ENCODE measurements at places on chromosomes 2 and 18. TPM values are rescaled to one million over a fixed set of nuclear protein-coding genes. Genes with fewer than 3 reads are reported as not detected.

DNA sequence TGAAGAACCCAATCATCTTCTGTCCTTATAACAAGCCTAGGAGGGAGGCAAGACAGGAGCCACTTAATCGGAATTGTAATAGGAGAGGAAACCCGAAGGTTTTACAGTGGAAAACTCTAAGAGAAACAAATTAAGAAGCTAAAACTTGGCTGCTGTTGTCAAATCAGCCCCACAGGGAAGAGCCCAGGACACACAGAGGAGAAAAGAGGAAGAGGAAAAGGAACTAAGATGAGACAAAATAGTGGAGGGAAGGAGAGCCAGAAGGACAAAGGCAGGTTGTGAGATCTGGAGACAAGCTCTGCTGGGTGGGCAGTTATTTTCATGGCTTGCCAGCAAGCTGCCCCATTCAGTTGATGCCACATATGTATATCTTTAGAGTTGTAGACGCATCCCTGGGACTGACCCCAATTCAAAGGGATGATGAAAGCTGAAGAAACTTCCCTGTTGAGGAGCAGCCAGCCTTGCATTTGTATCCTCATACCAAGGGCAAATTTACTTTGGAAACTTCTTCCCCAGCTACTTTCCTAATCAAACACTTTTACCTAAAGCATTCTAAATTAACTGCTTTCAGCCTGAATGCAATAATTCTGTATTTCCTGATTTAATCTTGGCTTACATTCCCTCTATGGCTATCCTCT, 499.8 kb upstream of the MEIS1 start:
- no peak overlapping the region for H3K4me3 ChIP-seq
- peaks cover 2% of the 10 kb centered on the region for H3K4me1 ChIP-seq

DNA sequence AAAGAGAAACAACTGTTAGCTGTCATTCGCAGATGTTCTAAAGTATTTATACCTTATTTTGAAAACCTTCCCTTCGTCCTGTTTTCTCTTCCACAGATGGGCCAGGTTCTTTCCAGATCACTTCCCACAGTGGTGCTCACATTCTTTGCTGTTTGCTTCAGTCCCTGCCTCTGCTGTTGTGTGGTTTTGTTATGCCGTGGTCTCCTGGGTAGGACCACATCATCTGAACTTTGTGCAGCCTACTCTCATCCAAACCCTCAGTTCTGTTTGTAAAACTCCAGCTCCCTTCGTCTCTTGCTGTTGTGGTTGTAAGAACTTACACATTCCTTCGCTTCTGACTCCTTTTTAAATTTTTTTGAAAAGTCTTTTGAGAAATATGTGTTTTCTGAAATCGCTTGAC, 38.1 kb downstream of the ZNF236 start:
- no peaks in the 10 kb centered on the region for H3K27me3 ChIP-seq
- peaks cover 9% of the 10 kb centered on the region for H3K36me3 ChIP-seq
- H3K27ac ChIP-seq, result no peak overlapping the region
- H3K4me3 ChIP-seq, result no peak overlapping the region

- DNase-seq, result no peak
- peak overlapping the region; percentile 94 for H3K27ac ChIP-seq
- peak overlapping the region; percentile 26 for H3K4me3 ChIP-seq
- H3K27me3 ChIP-seq, result no peaks in the 10 kb centered on the region
- H3K36me3 ChIP-seq, result no peaks in the 10 kb centered on the region
Measured at GRCh38 chr2:70095720-70096670, 8.7 kb downstream of the PCBP1 start.

DNA sequence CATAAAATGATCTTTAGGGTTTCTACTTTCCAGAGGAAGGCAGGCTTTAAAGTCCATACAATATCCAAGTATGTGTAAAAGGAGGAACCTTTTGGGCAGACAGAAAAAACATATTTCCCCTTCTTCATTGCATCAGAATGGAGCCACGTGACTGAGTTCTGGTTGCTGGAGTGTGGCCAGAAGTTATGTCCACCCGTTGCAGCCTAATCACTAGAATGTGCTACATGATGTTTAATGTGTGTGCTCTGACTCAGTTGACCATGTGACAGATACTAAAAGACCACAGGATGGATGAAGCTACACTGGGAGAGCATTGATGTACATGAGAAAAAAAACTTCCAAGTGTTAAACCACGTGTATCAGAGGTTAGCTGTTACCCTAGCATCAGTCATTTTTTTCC, 460.9 kb downstream of the RIT2 start:
- no peak overlapping the region for H3K4me3 ChIP-seq
- no peaks in the 10 kb centered on the region for H3K4me1 ChIP-seq
- H3K27me3 ChIP-seq, result no peaks in the 10 kb centered on the region

GRCh38 chr2:167340322-167340721, 452.0 kb downstream of the XIRP2 start:
- no peaks in the 10 kb centered on the region for H3K27me3 ChIP-seq
- no peaks in the 10 kb centered on the region for H3K36me3 ChIP-seq
- no peaks in the 10 kb centered on the region for H3K4me1 ChIP-seq
- H3K4me3 ChIP-seq, result no peak overlapping the region
- no peak for DNase-seq
- no peak overlapping the region for H3K27ac ChIP-seq

DNA sequence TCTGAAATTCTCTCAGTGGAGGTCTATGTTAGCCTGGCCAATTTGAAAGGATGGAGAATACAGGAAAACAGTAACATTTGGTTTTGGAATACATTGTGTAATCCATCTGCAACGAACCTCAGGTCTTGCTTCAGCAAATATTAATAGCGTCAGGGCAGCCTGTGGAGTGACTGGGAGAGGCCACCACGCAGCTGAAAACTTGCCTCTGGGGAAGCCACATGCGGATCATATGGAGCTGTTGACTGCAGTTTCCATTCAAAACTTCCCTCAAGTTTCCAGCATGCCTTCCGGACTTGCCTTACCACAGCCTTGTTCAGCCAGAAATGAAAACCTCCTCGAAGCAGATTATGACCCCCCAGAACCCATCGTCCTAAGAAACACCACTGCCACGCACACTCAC, 25.7 kb downstream of the BCL11A start:
- DNase-seq, result no peak
- no peaks in the 10 kb centered on the region for H3K36me3 ChIP-seq
- no peaks in the 10 kb centered on the region for H3K27me3 ChIP-seq
- H3K27ac ChIP-seq, result no peak overlapping the region

GRCh38 chr2:193687195-193687594, 1492.5 kb upstream of the TMEFF2 start:
- no peak overlapping the region for H3K27ac ChIP-seq
- no peaks in the 10 kb centered on the region for H3K4me1 ChIP-seq
- H3K36me3 ChIP-seq, result no peaks in the 10 kb centered on the region
- no peak for DNase-seq
- no peaks in the 10 kb centered on the region for H3K27me3 ChIP-seq

- no peak overlapping the region for H3K27ac ChIP-seq
- H3K36me3 ChIP-seq, result no peaks in the 10 kb centered on the region
- no peaks in the 10 kb centered on the region for H3K4me1 ChIP-seq
- no peak for DNase-seq
- H3K27me3 ChIP-seq, result no peaks in the 10 kb centered on the region
- H3K4me3 ChIP-seq, result no peak overlapping the region
Measured at GRCh38 chr2:172484253-172484652, 56.9 kb downstream of the ITGA6 start.

DNA sequence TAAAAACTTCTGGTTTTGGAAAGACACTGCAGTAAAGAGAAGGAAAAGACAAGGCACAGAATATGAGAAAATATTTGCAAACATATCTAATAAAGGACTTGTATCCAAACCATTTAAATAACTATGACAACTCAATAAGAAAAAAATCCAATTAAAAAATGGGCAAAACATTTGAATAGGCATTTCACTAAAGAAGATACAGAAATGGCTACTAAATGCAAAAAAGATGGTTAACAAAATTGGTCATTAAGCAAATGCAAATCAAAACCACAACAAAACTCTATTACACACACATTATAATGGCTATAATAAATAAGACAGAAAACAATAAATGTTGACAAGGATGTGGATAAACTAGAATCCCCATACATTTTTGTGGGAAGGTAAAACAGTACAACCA, 14.5 kb downstream of the MYOM1 start:
- no peak overlapping the region for H3K27ac ChIP-seq
- no peak overlapping the region for H3K4me3 ChIP-seq
- peaks cover 5% of the 10 kb centered on the region for H3K36me3 ChIP-seq

DNA sequence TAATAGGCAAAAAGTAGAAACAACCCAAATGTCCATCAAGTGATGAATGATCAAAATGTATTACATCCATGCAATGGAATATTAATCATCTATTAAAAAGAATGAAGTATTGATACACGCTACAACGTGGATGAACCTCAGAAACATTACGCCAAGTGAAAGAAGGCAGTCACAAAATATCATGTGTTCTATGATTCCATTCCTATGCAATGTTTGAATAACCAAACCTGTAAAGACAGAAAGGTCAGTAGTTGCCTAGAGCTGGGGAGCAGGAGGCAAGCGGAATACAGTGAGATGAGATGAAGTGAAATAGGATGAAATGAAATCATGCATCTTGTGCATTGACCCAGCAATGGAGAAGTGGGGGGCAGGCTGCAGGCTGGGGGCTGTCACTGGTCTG, 17.9 kb upstream of the COL6A3 start:
- peaks cover 16% of the 10 kb centered on the region for H3K4me1 ChIP-seq
- no peaks in the 10 kb centered on the region for H3K27me3 ChIP-seq
- DNase-seq, result no peak
- no peak overlapping the region for H3K4me3 ChIP-seq
- no peaks in the 10 kb centered on the region for H3K36me3 ChIP-seq
- no peak overlapping the region for H3K27ac ChIP-seq

- H3K4me1 ChIP-seq, result no peaks in the 10 kb centered on the region
- no peak for DNase-seq
- H3K36me3 ChIP-seq, result no peaks in the 10 kb centered on the region
- H3K27me3 ChIP-seq, result no peaks in the 10 kb centered on the region
Measured at GRCh38 chr2:65548576-65549256, 116.3 kb upstream of the SPRED2 start.

- H3K27me3 ChIP-seq, result no peaks in the 10 kb centered on the region
- DNase-seq, result no peak
- no peak overlapping the region for H3K27ac ChIP-seq
Measured at GRCh38 chr2:18849841-18850578, 260.6 kb upstream of the NT5C1B start.

DNA sequence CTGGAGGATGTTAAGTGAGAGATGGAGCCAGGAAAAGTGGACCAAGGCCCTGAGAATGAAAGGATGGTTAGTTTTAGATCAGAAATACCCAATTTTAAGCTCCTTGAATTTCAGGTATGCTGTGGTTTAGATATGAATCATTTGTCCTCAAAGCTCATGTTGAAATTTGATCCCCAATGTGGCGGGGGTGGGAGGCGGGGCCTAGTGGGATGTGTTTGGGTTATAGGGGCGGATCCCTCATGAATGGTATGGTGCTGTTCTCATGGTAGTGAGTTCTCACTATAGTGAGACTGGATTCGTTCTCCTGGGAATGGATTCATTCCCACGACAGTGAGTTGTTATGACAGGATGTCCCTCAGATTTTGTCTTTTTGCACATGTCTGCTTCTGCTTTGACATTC, 11.4 kb downstream of the MYO5B start:
- no peak for DNase-seq
- H3K4me1 ChIP-seq, result no peaks in the 10 kb centered on the region
- no peak overlapping the region for H3K27ac ChIP-seq
- no peaks in the 10 kb centered on the region for H3K36me3 ChIP-seq

DNA sequence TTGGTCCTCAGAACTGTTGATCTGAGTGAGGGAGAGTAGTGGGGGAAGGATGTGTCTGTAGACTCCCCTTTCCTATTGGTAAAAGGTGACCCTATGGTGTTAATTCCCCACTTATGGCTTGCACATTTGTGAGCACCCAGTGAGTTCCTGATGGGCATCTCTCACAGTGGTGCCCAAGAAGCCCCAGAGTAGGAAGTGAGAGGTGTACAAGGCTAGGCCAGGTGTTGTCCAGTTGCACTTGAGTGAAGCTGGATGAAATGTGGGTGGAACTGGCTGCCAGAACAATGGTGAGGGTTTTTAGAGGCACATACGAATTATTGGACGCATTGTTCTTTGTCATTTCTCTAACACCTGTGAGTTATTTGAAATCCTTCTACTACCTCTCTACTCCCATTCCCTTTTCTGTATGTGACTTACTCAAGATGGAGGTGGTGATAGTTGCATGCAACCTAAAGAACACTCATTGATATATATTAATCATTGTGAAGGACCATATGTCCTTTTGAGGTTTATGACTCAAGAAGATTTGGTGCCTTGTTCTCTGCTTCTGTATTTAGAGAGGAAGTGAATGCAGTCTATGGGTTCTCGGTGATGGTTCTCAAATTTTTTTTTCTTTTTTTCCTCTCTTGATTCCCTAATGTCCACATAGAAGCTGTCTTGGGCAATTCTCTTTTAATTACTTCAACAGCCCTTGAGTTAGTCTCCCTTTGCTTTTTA, 162.7 kb downstream of the FSHR start:
- no peaks in the 10 kb centered on the region for H3K4me1 ChIP-seq
- no peaks in the 10 kb centered on the region for H3K36me3 ChIP-seq
- H3K27ac ChIP-seq, result no peak overlapping the region
- no peak for DNase-seq
- no peaks in the 10 kb centered on the region for H3K27me3 ChIP-seq

DNA sequence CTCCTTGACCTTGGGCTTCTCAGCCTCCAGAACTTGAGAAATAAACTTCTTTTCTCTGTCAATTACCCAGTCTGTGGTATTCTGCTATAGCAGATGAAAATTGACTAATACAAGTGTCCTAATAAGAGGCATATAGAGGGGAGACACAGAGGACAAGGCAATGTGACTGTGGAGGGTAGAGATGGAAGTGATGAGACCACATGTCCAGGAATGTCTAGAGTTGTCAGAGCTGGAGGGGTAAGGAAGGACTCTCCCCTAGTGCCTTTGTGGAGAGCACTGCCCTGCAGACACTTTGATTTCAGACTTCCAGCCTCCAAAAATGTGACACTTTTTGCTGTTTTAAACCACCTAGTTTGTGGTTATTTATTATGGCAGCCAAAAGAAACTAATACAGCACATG, 74.4 kb downstream of the ACKR3 start:
- H3K27ac ChIP-seq, result peak overlapping the region; percentile 85
- no peaks in the 10 kb centered on the region for H3K27me3 ChIP-seq
- H3K36me3 ChIP-seq, result no peaks in the 10 kb centered on the region

GRCh38 chr2:144362401-144362800, 157.5 kb downstream of the ZEB2 start:
- H3K27ac ChIP-seq, result no peak overlapping the region
- H3K36me3 ChIP-seq, result no peaks in the 10 kb centered on the region
- no peaks in the 10 kb centered on the region for H3K27me3 ChIP-seq
- H3K4me3 ChIP-seq, result no peak overlapping the region
- DNase-seq, result no peak
- peaks cover 7% of the 10 kb centered on the region for H3K4me1 ChIP-seq

DHRS9 gene
- 0.95 TPM for total RNA-seq

ATP6V1B1 gene
- total RNA-seq, result 1.4 TPM

EVA1A gene
- total RNA-seq, result not detected

SERPINB4 gene
- not detected for total RNA-seq

PROKR1 gene
- total RNA-seq, result not detected

ASB18 gene
- not detected for total RNA-seq

LAMA3 gene
- total RNA-seq, result 34.2 TPM

KLF11 gene
- total RNA-seq, result 20.0 TPM

PID1 gene
- 66.2 TPM for total RNA-seq

AQP12A gene
- not detected for total RNA-seq

HOXD3 gene
- total RNA-seq, result 3.9 TPM

TRMT61B gene
- 6.0 TPM for total RNA-seq

ING5 gene
- total RNA-seq, result 27.3 TPM

DPP10 gene
- not detected for total RNA-seq
